NCI-H2171 (cell line): ENCODE measurements at places on chromosomes 13 and 19.

DNA sequence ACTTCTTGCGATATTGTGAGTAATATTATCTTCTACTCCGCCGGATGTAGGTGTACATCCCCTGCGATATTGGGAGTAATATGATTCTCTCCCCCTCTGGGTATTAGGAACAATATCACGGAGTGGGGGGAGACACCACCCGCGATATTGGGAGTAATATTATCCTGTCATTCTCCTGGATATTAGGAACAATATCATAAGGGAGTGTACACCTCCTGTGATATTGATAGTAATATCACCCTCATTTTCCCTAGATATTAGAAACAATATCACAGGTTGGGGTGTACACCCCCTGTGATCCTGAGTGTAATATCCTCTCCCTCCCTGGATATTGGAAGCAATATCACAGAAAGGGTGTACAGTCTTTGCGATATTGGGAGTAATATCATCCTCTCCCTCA is 64.3 kb upstream of the CEACAM21 start:
- no peak for DNase-seq

DNA sequence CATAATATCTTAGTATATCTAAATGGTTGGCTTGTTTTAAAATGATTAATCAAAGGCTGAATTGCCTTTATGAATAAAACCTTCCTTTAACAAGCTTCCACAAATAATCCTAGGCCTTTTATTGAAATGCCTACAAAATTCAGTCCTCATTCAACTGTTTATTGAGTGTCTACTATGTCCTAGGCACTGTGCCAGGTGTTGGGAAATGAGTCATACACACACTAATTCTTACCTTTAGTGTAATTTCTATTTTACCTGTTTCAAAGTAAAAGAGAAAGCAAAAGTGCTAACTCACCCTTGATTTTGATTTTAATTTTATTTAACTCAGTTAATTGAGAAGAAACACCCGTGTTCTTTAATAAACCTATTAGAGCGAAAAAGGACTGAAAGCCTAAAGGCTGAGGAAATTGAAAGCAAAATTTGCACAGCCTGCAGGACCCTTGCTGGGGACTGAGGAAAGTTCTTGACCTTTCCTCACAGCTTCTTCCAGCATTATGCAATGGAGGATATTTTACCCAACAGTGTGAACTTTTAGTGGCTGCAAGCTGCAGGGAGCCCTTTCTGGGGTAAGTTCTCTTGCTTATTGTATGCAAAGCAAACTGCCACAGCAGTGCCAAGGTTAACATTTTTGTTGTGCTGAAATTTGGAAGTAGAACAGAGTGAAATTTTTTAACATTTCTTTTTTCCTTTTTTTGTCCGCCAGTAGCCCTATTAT is 83.1 kb downstream of the B3GLCT start:
- no peak for DNase-seq

- DNase-seq = no peak
Measured at GRCh38 chr13:27281420-27281819, 10.8 kb downstream of the RASL11A start.

GRCh38 chr19:12766051-12766521 is 9.3 kb downstream of the HOOK2 start:
- DNase-seq = no peak

DNA sequence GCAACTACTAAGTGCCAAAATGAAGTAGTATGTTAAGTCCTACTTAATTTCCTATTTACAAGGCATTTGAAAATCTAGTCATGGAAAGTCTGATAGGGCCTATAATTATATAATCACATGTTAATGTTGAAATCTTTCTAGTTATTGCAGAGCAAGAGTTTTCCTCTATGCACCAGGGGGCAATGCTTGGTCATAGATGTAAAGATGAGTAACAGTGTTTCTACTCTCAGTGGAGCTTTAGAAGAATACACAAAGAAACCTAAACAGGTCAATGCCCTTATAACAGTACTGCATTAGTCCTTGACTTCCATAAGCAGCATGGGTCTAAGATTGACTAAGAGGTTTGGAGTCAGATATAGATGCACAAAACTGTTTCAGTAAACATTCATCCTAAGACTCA is 218.7 kb downstream of the KCTD12 start:
- DNase-seq = no peak

GRCh38 chr19:19460761-19461265 is 54.5 kb downstream of the TSSK6 start:
- no peak for DNase-seq

- DNase-seq = peak; percentile 3
Measured at GRCh38 chr13:69264362-69265334, 843.0 kb upstream of the ATXN8OS start.

- DNase-seq = no peak
Measured at GRCh38 chr13:43401361-43401760, 378.0 kb downstream of the DNAJC15 start.

DNA sequence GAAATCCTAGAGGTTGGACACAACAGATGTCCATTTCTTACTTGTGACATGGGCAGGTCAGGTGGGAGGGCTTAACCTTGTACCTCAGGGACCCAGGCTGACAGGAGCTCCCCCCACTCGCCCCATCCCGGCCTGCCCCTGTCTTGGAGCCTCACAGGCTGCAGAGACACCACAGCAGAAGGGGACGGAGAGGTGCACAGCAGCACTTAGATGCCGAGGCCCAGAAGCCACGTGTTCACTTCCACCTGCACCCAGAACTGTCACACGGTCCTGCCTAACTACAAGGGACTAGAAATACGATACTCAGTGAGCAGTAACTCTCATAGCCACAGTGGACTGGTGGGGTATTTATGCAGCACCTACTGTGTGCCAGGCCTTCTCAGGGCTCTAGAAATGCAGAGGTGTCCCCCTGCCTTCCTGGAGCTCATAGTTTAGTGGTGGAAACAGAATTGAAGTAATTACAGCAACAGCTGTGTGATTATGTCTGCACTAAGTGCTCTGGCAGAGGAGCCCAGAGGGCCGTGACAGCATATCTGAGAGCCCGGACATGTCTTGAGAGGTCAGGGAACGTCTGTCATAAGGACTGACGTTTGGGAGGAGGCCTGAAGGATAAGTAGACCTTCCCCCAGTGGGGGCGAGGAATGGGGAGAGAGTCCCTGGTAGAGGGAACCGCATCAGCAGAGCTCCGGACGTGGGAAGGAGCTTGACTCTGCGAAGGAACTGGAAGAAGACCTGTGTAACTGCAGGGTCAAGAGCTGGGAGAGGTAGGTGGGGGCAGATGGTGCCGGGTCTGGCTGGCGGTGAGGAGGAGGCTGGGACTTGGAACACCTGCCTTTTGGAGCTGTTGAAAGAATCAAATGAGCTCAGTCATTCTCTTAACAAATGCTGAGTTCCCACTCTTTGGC is 130.0 kb downstream of the SIPA1L3 start:
- peak; percentile 45 for DNase-seq

DNA sequence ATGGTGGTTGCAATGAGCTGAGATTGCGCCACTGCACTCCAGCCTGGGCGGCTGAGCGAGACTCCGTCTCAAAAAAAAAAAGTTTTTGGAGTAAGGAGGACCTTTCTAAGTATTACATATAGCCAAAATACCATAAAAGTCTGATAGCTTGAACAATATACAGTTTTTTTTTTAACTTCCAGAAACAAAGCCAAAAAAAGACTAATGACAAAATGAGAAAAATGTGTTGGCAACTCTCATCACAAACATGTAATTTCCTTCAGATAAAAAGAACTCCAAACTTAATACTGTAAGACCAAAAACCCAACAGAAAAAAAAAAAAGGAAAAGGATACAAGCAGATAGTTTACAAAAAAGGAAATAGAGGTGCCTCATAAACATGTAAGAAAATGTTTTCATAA is 68.2 kb upstream of the MED4 start:
- DNase-seq = no peak

DNA sequence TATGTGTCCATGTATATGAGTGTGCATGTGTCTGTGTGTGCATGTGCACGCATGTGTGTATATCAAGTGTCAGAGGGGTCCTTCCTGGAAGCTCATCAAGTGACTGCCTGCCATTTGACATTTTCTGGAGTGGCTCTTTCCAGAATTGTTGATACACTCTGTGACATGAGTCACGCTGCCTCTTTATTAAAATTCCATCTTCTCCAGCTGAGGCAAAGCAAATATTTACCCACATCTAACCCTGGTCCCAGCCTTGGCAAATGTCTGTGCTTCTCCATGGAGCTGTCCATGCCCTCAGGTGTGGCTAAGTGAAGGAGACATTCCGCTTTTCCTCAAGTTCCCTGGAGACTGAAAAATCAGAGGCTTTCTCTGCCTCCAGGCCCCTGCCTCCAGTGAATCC is 88.2 kb upstream of the MBNL2 start:
- DNase-seq = no peak

DNA sequence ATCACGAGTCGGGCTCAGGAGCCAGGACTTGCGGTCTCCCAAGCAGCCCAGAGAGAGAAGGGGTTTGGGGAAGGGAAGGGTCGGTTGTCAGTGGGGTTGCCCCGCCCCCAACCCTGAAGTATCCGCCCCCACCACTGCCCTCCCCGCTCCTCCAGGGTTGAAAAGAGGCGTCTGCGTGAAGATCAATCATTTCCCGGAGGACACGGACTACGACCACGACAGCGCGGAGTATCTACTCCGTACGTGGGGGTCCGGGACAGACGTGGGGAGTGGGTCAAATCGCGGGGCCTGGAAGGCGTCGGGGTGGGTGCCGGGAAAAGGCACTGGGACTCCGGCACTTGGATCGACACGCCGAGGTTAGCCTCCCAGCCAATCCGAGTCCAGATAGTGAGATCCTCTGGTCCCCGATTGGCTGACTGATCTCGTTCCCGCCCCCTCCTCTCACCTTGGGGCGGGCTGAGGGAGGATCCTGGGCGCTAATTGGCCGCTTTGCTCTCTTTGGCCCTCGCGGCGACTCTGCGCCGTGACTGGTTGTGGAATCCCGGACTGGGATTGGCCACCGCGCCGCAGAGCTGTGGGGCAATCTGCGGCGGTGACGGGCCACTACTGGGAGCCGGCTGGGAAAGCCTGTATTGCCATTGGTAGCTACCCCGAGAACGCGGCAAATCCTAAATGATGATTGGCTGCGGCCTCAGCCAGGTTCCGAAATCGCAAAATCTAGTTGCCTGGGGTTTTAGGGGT is 13.3 kb upstream of the CACNG6 start:
- DNase-seq = no peak

GRCh38 chr19:51317376-51317775 is 5.9 kb downstream of the IGLON5 start:
- DNase-seq = no peak

DNA sequence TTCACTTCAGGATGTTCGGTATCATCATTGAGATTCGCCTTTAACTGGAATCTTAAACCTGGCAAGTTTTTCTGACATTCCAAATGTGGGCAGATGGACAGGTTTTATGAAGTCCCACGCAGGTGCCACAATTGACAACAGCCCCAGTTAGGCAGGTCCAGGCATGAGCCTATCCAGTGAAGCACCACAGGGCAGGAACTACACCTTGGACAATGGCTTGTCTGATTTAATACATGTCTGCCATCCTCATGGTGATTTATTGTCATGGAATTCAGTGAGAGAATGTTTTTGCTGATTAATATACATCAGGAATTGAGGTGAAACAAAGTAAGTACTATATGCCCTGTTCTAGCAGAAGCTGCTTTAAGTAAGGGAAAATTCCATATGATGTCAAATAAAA is 10.2 kb upstream of the TPP2 start:
- no peak for DNase-seq

DNA sequence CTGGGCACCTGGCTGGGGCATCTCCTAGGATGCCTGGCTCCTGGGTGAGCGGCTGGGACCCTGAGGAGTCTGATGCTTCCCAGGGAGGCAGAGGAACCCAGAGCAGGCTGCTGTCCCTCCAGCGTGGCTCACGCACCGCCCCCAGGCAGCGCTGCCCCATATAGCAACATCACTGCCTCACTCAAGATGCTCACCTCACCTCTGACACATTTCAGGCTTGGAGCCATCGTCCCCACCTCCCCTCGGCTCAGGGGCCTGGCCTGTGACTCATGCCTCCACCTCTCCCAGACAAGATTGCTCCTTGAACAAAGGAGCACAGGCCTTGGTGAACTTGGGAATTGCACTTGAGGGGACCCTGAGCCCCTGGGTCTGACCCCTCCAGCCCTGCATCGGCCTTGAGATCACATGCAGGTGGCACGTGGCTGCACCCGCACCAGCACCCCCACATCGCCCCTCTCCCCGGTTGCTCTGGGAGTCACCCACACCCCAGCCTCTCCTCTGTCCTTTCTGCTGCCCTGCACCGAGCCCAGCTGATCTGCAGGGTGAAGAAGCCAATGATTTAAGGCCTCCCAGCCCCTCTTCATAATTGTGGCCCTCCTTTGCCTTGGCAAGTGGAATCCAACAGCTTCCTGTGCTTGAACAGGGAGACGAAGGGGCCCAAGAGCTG is 11.2 kb downstream of the CEBPA start:
- no peak for DNase-seq

GRCh38 chr19:42480335-42481095 is 37.8 kb upstream of the CXCL17 start:
- no peak for DNase-seq

- no peak for DNase-seq
Measured at GRCh38 chr19:57557659-57558058, 2.0 kb downstream of the ZNF550 start.

DNA sequence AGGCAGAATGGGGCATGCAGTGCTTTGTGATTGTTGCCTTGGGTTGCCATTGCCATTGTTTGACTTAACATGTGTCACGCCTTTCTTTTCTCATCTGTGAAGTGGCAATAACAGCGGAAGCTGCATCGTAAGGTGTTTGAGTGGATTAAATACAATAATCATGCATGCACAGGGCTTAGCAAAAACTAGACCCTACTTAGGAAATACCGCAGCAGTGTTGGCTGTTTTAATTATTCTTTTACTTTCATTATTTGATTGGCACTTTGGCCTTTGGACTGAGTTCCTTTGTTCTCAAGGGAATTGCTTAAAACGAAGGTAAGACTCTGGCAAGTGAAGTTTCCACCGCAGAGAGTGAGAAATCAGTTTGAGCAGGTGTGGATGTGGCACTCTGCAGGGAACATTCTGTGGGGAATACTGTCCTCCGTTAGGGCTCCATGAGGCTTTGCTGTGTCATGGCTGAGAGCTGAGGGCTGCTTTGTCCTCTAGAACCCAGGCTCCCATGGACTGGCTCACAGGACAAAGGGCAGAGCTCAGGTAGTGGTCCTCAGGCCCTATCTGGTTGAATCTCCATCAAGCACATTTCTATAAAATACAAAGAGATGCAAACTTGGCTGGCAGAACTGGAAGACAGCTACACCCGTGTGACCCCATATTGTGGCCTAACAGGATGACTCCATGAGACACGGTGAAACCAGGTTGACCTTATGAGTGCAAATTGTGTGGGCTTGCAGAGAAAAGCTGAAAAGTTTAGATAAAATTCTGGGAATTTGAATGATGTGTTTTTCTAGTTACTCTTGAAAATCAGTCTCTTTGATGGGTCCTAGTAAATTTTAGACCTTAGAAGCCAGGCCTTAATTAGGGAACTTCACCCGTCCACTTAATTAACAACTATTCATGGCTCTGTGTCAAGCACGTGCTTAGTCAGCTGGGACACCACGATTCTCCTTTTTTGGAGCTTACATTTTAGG is 407.2 kb downstream of the KCNRG start:
- DNase-seq = no peak

- no peak for DNase-seq
Measured at GRCh38 chr13:52097197-52097596, 31.7 kb downstream of the NEK5 start.

GRCh38 chr13:110499621-110500281 is 61.8 kb downstream of the RAB20 start:
- DNase-seq = peak; percentile 80

GRCh38 chr13:36706755-36707154 is 32.9 kb downstream of the SERTM1 start:
- DNase-seq = no peak
